NCI-H146 (cell line): ENCODE measurements at places on chromosomes 1 and 21.

- no peak for DNase-seq
Measured at GRCh38 chr1:59733443-59734141, 81.2 kb upstream of the HOOK1 start.

GRCh38 chr1:7042322-7043190, 257.3 kb downstream of the CAMTA1 start:
- DNase-seq: peak; percentile 7

- no peak for DNase-seq
Measured at GRCh38 chr21:45460011-45460565, 55.1 kb downstream of the COL18A1 start.

DNA sequence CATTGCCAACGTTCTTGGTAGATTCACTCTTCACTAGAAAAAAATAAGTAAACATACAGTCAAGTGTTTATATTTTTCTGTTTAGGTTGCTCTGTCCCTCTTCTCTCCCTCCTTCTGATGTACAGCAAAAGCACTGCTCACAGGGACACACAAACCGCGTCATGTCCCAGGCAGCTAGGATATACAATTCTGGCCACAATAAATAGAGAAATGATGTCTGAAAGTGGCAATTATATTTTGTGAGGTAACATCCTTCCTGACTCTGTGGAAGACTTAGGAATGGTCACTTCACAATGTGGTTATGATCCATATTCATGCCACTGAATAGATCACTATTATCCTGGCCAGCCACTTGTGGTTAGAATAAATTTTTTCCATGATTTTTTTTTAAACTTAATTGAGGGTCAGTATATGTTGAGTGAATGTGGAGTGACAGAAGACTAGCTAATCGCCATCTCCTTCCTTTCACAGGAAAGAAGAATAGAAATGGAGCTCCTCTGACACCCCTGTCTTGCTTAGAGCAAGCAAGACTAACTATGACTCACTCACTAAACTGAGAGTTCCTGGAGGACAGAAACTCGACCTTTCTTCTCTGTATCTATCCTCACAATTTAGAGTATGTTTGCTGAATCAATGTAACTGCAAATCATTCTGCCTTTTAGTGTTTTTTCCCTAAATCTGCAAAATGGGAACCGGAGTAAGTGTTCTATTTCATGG, 54.0 kb downstream of the ZNHIT6 start:
- no peak for DNase-seq

DNA sequence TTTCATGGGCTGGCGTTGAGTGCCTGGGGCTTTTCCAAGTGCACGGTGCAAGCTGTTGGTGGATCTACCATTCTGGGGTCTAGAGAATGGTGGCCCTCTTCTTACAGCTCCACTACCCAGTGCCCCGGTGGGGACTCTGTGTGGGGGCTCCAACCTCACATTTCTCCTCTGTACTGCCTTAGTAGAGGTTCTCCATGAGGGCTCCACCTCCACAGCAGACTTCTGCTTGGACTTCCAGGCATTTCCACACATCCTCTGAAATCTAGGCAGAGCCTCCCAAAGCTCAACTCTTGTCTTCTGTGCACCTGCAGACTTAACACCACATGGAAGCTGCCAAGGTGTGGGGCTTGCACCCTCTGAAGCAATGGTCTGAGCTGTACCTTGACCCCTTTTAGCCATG, 82.1 kb downstream of the CCDC18 start:
- no peak for DNase-seq

GRCh38 chr1:71030026-71030425, 17.6 kb downstream of the PTGER3 start:
- DNase-seq: no peak

DNA sequence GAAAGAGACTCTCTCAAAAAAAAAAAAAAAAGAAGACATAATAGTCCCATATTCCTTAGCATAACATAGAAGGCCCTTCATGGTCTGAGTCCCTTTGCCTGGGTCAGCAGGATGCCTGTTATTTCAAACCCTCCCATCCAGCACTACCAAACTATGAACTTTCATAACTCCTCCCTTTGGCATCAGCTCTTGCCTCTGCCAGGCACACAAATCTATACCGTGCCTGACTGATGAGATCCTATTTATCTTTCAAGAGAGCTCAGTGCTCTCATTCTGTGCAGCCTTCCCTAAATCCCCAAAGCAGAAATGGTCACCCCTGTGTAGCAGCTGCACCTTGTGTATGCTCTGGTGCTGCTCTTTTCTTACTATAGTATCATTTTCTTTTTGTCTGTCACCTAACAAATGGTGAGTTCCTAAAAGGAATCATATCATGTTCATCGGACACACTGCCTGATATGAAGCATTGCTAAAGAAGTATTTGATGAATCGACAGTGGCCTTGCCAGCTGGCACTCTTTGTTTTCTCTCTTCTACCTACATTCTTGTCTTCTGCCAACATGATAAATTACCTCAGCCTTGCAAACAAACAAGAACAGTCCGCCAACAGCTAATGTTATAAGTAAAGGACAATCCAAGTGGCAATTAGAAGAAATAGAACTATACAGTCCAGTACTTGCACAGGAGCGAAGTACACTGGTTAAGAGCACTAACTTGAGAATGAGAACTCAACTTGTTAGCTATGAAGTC, 29.9 kb downstream of the FMO4 start:
- no peak for DNase-seq

- no peak for DNase-seq
Measured at GRCh38 chr1:201937624-201938213, 8.6 kb downstream of the LMOD1 start.

GRCh38 chr21:25979845-25980616, 190.5 kb downstream of the APP start:
- no peak for DNase-seq

- DNase-seq: no peak
Measured at GRCh38 chr1:221761354-221762002, 19.6 kb upstream of the DUSP10 start.

GRCh38 chr1:185961664-185962063, 227.5 kb downstream of the HMCN1 start:
- no peak for DNase-seq

DNA sequence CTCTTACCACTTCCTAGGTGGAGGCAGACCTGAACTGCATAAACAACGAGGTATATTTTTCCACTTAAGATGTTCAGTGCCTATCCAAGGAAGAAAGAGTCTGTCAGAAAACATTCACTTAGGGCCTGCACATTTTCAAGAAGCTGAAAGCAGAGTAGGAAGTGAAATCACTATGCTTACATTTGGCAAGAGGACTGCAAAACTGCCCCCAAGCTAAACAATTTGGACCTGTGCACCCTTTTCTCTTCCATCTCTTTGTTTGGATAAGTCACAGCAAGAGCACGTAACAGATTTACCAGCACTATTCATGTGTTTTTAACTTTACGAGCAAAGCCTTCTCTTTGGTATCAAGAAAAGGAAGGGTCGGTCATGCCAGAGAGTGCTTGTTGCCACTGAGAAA, 13.2 kb upstream of the BEND5 start:
- DNase-seq: no peak
